Kidney (tissue), 22 donors: ENCODE measurements at places on chromosomes 16 and 17. TPM values are rescaled to one million over a fixed set of nuclear protein-coding genes. Genes with fewer than 3 reads are reported as not detected.
A peak's percentile ranks its signal among the peaks of the same experiment; 100 is the strongest.

- no peak for DNase-seq
Observed at GRCh38 chr16:50657241-50657640, 23.9 kb downstream of the SNX20 start.

DNA sequence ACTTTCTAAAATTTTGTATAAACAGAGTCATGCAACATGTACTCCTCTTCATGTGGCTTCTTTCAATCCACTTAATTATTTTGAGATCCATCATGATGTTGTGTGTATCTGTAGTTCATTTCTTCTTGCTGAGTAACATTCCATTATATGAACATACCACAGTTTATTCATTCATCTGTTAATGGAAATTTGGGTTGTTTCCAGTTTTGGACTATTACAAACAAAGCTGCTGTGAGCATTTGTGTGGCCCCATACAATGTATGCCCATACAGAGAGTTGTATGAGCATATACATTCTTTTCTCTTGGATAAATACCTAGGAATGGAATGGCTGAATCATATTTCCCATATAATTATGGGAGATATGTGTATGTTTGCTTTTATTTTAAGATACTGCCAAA lies 85.6 kb downstream of the CLEC16A start:
- no peak for DNase-seq

- DNase-seq, result no peak
Observed at GRCh38 chr16:86002178-86002900, 103.4 kb downstream of the IRF8 start.

GRCh38 chr17:73722165-73722564 lies 77.9 kb upstream of the SDK2 start:
- no peak for DNase-seq

DNA sequence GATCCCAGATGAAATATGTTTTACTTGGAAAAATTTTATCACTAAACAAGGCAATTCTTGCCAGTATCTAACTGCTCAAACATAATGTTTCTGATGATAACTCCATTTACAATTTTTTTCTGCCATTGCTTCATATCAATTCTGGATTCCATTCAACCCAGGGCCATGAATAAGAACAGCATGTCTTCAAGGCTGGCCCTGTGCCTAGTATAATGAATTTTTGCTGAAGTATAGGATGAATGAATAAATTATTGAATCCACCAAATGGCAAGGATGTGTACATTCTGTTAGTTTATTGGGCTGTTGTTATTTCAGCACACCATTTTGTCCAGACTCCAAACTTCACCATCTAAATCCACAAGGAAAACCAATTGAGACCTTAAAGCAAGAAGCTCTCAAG lies 414.7 kb downstream of the HS3ST3B1 start:
- DNase-seq, result no peak

- DNase-seq, result peak; percentile 89
Observed at GRCh38 chr17:1186923-1187771, 7.4 kb upstream of the ABR start.

- DNase-seq, result no peak
Observed at GRCh38 chr16:85369060-85369459, 244.1 kb upstream of the GSE1 start.

Gene KRT32
- polyA plus RNA-seq, result not detected

Gene PARN
- polyA plus RNA-seq, result 17.3 TPM

Gene ACAP1
- polyA plus RNA-seq, result 9.9 TPM

GRCh38 chr17:7703584-7704479 lies 1.2 kb upstream of the EFNB3 start:
- peak; percentile 94 for DNase-seq

GRCh38 chr17:33328129-33328528 lies 35.0 kb upstream of the ASIC2 start:
- DNase-seq, result peak; percentile 75

- no peak for DNase-seq
Observed at GRCh38 chr16:47732523-47733111, 271.5 kb downstream of the PHKB start.

Gene EVPLL
- 0.82 TPM for polyA plus RNA-seq

- DNase-seq, result peak; percentile 69
Observed at GRCh38 chr17:81553616-81554181, 1.5 kb upstream of the FAAP100 start.

DNA sequence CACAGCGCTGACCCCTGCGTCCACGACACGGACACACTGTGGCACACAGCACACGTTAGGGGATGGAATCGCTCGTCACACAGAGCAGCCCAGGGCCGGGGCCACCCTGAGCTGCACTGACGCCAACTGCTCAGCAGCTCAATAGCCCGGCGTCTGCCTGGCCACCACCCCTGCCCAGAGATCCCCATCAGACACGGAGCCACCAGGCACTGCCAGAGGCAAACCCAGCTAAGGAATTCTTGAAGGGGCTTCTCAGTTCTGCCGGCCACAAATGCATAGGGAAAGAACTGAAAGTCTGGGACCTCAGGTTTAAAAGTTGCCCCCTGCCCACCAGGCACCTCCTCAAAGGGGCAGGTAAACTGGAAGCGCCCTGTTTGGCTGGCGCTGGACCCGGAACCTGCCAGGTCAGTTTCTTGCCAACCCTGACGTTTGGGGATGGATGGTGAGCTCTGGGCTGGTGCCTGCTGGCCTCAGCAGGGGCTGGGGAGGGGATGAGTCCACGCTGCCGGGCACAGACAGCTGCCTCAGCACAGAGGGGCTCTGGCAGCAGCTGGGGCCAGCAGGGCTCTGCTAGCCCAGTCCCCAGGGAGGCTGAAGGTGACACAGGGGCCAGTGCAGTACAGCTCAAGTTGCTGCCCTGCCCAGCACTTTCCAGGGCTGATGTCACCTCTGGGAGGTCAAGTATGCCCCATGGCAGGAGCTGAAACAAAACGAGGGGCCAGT lies 33.2 kb downstream of the TIMM22 start:
- DNase-seq, result no peak

GRCh38 chr17:74130841-74131240 lies 72.6 kb upstream of the RPL38 start:
- peak; percentile 18 for DNase-seq

Gene HID1
- 13.6 TPM for polyA plus RNA-seq

GRCh38 chr17:21201298-21201595 lies 12.7 kb downstream of the TMEM11 start:
- no peak for DNase-seq

Gene FOXN1
- not detected for polyA plus RNA-seq

Gene SHCBP1
- polyA plus RNA-seq, result 2.6 TPM

DNA sequence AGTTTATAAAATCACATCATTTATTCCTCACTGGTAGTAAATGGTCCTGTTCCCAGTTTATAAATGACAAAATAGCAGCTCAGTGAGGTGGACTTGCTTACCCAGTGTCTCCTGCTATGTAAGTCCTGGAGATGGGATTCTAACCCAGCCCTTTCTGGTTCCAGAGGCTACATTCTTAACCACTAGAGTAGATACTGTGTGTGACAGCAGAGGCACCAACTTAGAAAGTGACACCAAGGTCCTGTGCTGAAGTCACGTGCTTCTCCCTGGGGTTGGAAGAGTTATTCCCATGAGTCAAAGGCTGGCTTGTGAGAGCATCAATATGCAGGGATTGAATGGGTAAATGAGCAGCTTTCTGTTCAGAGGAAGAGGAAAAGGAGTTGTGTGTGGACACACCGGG lies 167.3 kb upstream of the IRX3 start:
- DNase-seq, result no peak

Gene ZNF48
- polyA plus RNA-seq, result 6.9 TPM

Gene MYADML2
- polyA plus RNA-seq, result not detected

DNA sequence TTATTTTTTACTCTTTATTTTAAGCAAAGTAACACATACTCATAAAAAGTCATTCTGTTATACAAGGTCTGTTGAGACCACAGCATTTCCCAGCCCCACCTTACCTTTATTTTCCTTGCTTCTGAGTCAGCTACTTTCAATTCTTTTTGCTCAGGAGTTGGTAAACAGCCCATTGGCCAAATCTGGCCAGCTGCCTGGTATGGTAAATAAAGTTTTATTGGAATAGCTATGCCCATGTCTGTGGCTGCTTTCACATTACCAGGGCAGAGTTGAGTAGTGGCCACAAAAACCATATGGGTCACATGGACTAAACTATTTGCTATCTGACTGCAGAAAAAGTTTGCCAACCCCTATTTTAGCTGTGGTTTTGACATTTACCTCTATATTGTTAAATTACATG lies 3.4 kb upstream of the NSRP1 start:
- no peak for DNase-seq

- no peak for DNase-seq
Observed at GRCh38 chr17:64281962-64282752, 19.1 kb upstream of the TEX2 start.
